CD4-positive, alpha-beta T cell treated with Interleukin-10 for 1 hour (primary cell): ENCODE measurements at places on chromosomes 2 and 18.

DNA sequence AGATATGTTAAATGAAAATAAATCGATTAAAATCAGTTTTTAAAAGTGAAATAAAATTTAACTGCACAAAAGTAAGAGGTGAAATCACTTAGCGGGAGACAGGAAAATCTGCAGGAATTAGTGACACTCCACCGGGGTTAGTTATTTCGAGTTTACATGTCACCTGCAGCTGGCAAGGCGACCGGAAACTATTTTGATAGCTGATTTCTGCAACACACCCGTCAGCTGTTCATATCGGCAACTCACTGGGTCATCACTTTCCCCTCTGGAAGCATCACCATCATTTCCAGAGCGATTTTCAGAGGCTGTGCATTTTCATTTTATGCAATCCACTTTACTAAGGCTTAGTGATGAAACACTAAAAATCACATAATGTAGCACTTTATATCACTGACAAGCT, 52.9 kb downstream of the PXDN start:
- DNase-seq = no peak

DNA sequence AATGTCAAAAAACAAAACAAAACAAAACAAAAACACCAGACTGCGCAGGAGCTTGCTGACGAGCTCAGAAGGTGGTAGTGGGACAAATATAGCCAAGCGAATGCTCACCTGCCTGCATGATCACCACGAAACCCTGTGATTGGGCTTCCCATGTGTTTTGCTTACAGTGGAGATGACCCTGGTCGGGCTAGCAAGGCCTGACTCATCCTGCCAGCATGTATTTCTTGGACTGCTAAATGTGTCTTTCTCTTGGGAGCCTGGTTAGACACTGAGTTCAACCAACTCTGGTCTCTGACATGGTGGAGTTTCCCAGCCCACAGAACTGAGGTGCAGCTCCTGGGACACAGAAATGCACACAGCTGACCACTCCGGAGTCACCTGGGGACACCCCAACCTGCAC, 30.7 kb upstream of the DUSP2 start:
- DNase-seq = no peak

DNA sequence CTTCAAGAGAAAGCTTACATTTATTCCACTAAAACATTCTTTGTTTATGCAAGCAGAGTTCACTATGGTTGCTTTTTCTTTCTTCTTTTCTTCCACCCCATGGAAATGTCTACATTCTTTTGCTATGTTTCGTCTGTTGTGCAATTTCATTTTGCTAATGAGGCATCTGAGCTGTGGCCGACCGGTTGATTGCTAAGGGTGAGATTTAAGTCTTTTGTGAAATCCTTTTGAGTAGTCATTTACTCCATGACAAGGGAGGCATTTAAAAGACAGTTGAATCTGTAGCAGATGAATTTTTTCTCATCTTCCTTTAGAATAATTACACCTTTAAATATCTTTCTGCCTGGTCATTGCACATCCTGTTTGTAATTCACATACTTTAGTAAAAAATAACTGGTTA, 324.1 kb upstream of the THUMPD2 start:
- DNase-seq = no peak

DNA sequence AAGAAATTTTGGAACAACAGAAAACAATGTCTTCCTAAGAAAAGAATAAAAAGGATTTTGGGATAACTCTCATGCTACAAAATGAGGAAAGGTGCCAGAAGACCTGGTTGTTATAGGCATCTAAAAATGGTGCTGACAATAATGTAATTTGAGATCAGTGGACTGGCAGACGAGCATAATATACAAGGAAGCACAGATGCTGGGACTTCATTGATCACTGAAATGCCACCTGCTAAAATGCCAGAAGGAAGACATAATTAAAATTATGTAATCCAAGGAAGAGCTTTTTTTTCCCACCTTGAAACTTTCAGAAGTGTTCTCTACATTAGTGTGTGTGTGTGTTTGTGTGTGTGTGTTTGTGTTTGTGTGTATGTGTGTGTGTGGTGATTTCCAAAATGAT, 535.9 kb downstream of the XIRP2 start:
- no peak for DNase-seq

DNA sequence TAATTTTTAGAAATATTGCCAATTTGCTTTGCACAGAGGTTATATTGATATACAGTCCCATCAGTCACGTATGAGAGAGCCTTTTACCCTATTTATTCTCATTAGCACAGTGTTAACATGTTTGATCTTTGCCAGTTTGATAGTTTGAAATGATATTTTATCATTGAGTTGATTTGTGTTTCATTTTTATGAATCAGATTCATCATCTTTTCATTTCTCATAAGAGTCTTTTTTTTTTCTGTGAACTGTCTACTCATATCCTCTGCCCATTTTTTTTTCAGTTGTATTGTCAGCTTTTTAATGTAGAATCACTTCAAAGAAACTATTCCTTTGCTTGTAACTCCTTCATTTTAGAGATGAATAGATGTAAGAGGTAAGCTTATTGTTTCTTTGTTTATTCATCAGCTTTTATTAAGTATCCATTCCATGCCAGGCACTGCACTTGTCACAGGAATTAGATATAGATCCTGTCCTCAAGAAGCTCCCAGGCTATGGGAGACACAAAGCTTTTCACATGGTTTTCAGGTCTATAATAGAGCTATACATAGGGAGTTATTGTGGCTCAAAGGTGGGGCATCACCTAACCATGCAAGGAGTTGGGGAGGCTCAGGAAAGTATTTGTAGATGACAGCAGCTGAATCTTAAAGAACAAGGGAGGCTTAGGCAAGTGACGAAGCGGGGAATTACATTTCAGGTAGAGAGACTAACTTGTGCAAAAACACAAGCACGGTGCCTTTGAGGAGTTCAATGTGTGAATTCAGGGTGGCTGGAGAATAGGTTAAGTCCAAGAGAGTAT, 42.1 kb downstream of the CD28 start:
- no peak for DNase-seq

GRCh38 chr2:133369901-133370658, 198.2 kb downstream of the NCKAP5 start:
- DNase-seq = no peak

GRCh38 chr2:67393237-67393636, 3.9 kb upstream of the ETAA1 start:
- no peak for DNase-seq

GRCh38 chr2:186757009-186757408, 63.1 kb downstream of the FAM171B start:
- no peak for DNase-seq

DNA sequence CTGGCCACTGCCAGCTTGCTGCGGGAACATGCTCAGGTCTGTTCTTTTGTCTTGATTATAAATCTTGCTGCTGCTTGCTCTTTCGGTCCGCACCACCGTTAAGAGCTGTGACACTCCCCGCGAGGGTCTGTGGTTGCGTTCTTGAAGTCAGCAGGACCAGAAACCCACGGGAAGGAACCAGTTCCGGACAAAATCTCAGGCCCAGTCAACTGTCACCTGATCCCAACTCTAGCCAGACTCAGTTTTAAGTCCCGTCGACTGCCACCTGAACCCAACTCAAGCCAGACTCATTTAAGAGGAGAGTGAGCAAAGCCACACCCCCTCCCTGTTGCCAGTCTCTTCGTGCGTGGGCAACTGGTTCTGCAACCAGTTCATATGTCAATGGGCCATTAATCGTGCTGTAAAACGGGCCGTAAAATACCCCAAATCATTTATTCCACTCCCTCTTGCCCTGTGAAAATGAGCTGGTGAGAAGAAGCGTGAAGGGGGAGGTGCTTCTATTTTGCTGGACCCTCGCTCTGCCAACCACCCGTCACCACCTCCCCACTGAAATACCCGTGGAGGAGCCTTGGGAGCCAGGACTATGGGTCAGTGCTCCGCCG, 224.3 kb downstream of the NDUFA10 start:
- no peak for DNase-seq

DNA sequence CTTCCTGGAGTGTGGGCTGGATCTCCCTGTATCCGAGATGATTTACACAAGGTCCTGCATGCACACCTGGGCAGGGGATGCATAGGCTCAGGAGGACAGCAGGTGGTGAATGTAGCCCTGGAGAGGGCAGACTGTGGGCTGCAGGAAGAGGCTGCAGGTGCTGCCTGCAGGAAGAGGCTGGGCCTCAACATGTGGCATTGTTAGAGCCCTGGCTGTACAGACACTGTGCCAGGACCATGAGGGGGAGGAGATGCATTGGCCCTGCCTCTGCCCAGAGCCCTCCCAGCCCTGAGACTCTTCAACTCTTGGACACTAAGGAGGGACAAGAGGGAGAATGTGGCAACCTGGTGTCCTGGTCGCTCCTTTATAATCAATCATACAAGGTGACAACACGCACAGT, 392.8 kb downstream of the TNS1 start:
- no peak for DNase-seq

DNA sequence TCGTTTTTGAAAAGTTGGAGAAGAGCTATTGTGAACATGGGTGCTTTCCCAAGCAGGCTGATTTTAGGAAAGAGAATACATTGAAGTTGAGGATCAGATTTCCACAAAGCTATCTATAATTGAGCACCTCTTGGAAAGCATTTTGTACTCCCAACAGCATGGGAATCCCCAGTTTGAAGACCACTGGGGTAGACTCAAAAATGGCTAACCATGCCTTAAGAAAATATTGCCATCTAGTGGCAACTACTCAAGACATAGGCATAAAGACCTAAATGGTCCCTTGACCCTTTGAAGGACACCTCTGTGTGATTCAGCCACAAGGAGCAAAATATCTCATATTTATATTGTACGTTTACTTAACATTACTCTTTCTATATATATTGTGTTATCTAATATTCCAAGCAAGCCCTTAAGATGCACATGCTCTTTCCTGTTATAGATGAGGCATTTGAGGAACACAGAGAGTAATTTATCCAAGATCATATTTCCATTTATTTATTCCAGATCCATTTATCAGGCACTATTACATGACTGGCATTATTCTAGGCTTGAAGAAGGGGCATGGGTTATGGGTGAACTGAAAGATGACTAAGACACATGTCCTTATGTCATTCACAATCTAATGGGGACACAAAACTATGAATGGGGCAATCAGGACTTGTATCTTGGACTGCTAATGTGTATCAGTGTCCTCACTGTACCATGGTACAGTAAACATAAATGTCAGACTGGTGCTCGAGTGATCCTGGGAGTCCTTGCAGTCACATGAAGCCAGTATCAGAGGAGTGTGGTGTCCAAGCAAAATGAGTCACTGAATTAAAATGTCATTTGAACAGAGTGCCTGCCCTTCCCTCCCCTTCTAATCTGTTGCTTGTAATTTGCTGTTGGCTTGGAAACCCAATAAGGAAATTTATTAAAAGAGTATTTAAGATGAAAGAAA, 121.0 kb upstream of the XPO1 start:
- DNase-seq = peak; percentile 26

DNA sequence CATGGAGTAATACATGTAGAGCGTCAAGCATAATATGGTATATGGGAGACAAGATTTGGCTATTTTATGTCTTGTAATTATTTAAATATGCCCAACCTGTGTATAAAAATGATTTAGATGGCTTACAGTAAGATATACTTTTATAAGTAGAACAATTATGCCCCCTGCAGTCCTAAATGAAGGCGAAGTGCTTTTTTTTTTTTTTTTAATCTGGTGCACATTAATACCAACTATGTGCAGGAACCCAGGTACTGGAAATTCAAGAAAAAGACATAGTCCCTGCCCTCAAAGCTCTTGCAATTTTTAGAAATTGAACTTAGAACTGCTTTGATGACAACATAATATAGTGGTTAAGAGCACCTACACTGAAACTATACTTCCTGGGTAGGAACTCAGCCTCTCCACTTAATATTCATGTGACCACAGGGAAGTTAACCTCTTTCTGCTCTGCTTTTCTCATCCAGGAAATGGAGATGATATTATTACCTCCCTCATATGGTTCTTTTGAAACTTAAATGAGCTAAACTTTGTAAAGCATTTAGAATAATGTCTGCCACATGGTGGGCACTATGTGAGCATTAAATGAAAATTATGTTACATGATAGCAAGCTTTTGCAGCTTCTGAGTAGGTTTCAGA, 38.1 kb downstream of the AFTPH start:
- peak; percentile 55 for DNase-seq

GRCh38 chr2:176120364-176121189, 1.9 kb upstream of the HOXD9 start:
- no peak for DNase-seq

DNA sequence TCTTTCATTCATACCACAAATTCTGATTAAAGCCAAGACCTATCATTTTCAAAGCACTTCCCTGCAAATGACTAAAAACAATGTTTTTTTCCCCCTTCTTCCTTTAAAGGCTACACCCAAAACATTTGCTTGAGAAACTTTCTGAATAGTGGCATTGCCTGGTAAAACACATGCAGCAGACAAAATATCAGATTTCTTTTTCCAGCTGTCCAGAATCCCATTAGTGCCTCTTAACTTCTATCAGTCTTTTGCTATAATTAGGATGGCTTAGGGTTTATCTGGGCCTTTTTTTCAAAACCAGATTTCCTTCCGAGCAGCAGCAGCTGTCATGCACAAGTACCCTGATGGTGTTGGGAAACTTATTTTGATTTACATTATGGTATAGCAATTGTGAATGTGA, 50.6 kb downstream of the ALPK2 start:
- no peak for DNase-seq

- no peak for DNase-seq
Observed at GRCh38 chr2:143150287-143150686, 21.1 kb downstream of the ARHGAP15 start.
